Kidney (tissue), 22 donors: ENCODE measurements at places on chromosomes 12 and 14. TPM values are rescaled to one million over a fixed set of nuclear protein-coding genes. Genes with fewer than 3 reads are reported as not detected.

Gene SLC22A17
- polyA plus RNA-seq = 61.2 TPM

Gene RFC5
- polyA plus RNA-seq = 7.0 TPM

Gene CMKLR1
- 6.1 TPM for polyA plus RNA-seq

Gene OLR1
- polyA plus RNA-seq = 11.5 TPM

Gene KCNC2
- not detected for polyA plus RNA-seq

Gene IL26
- not detected for polyA plus RNA-seq

Gene ALG10
- 0.88 TPM for polyA plus RNA-seq

Gene CABP1
- polyA plus RNA-seq = 24.1 TPM
